ENCODE measurements at places on chromosomes 5 and 9. TPM values are rescaled to one million over a fixed set of nuclear protein-coding genes. Genes with fewer than 3 reads are reported as not detected.

Gene PSMB7
- 335 TPM for total RNA-seq

Gene TGFBI
- total RNA-seq = 1,874 TPM

Gene SLC34A3
- total RNA-seq = 0.13 TPM

Gene ABCA2
- 29.3 TPM for total RNA-seq

Gene FOXD4L3
- not detected for total RNA-seq

Gene TAF1L
- not detected for total RNA-seq

Gene PHF24
- 0.26 TPM for total RNA-seq

Gene SNCAIP
- 0.05 TPM for total RNA-seq

Gene RIGI
- total RNA-seq = 3.9 TPM

Gene MARVELD2
- total RNA-seq = 2.1 TPM

Gene PRKAA1
- total RNA-seq = 36.2 TPM

Gene MYORG
- 4.2 TPM for total RNA-seq

Gene NPR3
- 20.9 TPM for total RNA-seq

Gene TPPP
- total RNA-seq = 5.2 TPM

Gene ADAMTS13
- total RNA-seq = 0.36 TPM

Gene OGN
- total RNA-seq = not detected

Gene NR4A3
- total RNA-seq = 2.0 TPM

Gene MPDZ
- total RNA-seq = 12.9 TPM

Gene LYSMD3
- total RNA-seq = 9.8 TPM

Gene PRSS3
- total RNA-seq = 11.1 TPM

Gene CCDC69
- total RNA-seq = 1.5 TPM

Gene PTGR1
- 407 TPM for total RNA-seq

Gene SLC36A2
- not detected for total RNA-seq

Gene TAS2R1
- not detected for total RNA-seq

Gene PLAC8L1
- not detected for total RNA-seq

Gene FAM151B
- 1.8 TPM for total RNA-seq

Gene UGT3A1
- not detected for total RNA-seq

Gene LURAP1L
- total RNA-seq = 11.6 TPM

Gene PCDHAC2
- total RNA-seq = 2.6 TPM

Gene GABRP
- not detected for total RNA-seq

Gene PCDHGB4
- total RNA-seq = 0.66 TPM

Gene SPATA31A3
- total RNA-seq = not detected

Gene PDZD2
- 0.07 TPM for total RNA-seq

Gene PKD2L2
- total RNA-seq = 0.03 TPM

Gene PCDHA4
- total RNA-seq = 2.0 TPM

Gene AGXT2
- not detected for total RNA-seq

Gene BRINP1
- total RNA-seq = 0.22 TPM

Gene ANKRD31
- total RNA-seq = 0.12 TPM

Gene SYK
- total RNA-seq = not detected

Gene ENTREP1
- total RNA-seq = 0.48 TPM

Gene TMEM215
- total RNA-seq = not detected

Gene PCDHGA7
- total RNA-seq = 0.78 TPM

Gene ECSCR
- not detected for total RNA-seq

Gene IFNA21
- total RNA-seq = not detected

Gene SLC6A19
- not detected for total RNA-seq

Gene EGR1
- 12.5 TPM for total RNA-seq

Gene LHX3
- total RNA-seq = 0.12 TPM

Gene LECT2
- total RNA-seq = not detected

Gene BRD9
- total RNA-seq = 35.7 TPM

Gene NMUR2
- total RNA-seq = not detected

Data from A549 treated with CpdA at 1 μM for 4 hours (cell line).